ENCODE measurements at places on chromosomes 1 and 21.

DNA sequence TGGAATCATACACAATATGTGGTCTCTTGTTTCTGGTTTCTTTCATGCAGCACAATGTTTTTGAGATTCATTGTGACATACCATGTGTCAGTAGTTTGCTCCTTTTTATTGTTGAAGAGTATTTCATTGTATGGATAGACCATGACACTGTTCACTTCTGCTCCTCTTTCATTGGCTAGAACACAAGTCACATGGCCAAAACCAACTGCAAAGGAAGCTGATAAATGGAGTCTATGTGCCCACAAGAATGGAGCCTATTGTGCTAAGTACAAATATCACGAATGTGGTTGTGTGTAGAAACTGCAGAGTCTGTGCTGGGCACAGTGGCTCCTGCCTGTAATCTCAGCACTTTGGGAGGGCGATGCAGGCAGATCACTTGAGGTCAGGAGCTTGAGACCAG, 28.6 kb upstream of the FNBP1L start:
- DNase-seq: no peak

DNA sequence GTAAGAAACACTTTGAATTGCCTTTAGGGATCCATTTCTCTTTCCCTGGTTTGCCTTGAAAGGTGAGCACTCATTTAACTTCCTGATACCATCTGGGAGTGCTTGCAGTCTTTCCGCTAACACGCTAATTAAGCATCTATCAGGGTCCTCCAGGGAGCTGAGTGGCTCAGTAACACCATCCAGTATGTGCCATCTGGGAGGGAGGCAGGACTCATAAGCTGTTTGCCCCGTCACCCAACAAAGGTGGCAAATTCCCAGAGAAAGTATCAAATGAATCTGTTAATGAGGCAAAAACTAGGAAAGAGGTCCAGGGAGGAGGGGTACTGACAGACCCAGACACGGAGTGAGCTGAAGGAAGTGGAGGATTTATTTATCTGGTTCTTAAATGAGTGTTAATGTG, 430.9 kb downstream of the HLX start:
- DNase-seq: no peak

- DNase-seq: no peak
Observed at GRCh38 chr1:222420633-222421032, 127.3 kb downstream of the HHIPL2 start.

- DNase-seq: no peak
Observed at GRCh38 chr21:40564318-40564717, 282.6 kb downstream of the DSCAM start.

GRCh38 chr1:248857749-248858095, 1.2 kb downstream of the ZNF692 start:
- no peak for DNase-seq

- DNase-seq: no peak
Observed at GRCh38 chr1:63774617-63775417, 1.0 kb downstream of the ROR1 start.

GRCh38 chr1:164922585-164922984, 363.6 kb downstream of the PBX1 start:
- DNase-seq: no peak

DNA sequence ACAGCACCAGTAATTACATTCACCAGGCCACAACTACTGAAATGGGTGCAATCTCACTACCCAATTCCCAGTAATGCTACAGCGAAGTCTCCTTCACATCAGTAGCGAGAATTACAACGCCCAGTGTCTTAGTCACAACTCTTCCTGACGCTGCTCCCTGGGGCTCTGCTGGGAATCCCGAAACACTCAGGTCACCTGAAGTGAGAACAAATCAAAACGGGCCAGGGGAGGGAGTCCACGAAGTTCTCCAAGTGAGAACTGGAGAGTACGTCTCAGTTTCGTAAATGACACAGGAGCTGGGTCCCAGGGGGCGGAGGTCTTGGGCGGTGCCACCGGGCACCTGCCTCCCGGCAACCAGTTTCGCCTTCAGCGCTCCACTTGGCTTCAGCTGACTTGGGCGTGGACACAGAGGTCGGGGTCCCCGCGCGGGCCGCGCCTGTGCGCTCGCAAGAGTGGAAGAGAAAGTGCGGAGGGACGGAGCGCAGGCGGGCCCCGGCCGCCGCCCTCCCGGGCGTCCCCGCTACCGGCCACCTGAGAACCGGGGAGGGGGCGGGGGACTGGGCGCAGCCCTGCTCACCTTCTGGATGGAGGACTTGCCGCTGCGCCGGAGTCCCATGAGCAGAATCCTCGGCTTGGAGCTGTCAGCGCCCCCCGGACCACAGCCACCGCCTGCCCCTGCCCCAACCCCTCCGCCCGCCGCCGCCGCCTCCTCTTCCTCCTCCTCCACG, 575 bp downstream of the RRAGC start:
- peak; percentile 4 for DNase-seq

DNA sequence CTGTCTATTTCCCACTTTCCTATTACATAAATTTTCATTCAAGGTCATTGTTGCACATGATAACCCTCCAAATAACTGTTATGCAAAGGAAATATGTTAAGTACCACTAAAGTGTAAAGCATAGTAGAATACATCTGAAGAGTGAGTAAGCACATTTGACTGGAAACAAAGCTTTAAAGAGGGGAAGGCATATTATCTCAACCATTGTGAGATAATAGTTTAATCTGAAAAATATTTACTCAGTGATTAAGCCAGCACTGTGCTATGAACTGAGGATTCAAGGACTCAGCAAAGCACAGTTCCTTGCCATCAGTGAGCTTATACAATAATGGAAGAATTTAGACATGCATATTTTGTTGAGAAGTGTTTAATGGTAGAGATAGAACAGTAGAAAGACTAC, 127.4 kb downstream of the HMCN1 start:
- peak; percentile 35 for DNase-seq

DNA sequence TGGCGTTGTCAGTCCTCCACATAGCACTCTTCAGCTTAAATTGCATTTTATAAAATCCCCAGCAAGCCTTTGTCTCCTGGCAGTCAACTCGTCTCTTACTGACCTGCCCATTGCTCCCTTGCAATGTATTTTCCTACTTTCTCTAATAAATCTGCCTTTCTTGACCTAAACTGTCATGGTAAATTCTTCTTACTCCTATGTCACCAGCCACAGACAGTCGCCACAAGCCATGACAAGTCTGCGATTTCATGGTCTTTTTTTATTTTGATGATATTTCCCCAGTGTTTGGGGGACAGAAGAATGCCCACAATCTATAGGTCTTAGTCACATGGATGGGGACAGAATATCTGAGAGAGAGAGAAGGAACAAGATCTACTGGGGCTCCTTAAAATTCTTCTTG, 8.4 kb downstream of the IFNAR2 start:
- DNase-seq: no peak

Measured in NCI-H748 treated with DMSO at 0.1 percent for 48 hours (cell line).